DMS 273 treated with DMSO at 0.1 percent for 48 hours (cell line): ENCODE measurements at places on chromosomes 1 and 21.

- no peak for DNase-seq
Observed at GRCh38 chr21:23887725-23888306, 1719.5 kb downstream of the MRPL39 start.

DNA sequence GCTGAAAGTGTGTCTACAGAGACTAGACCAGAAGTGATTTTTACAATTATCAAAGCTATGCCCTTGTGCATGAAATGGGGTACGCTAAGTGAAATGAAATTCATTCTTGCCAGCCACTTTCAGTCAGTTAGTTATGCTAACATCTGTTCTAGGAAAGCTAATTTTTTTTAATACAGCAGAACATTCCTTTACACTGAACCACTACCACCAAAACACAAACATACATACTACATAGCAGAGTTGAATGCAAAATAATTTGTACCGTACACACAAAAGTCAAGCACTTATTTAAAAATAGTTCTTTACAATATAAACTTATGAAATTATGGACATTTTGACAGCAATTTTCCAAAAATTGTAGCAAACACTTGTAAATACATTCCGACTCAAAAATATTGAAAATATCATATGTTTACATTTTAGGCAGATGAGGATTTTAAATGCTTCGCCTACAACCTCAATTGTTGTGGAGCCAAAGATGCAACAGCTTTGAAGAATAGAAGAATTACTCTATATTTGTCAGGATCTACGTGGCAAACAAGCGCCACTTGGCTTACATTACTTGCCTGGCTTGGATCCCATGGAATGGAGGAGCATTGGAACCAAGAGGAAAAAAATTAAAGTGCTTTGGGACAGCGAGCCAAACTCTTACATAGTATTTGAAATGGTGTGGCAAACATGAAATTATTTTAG, 30.6 kb downstream of the WLS start:
- no peak for DNase-seq

- no peak for DNase-seq
Observed at GRCh38 chr1:159853417-159854115, 8.9 kb downstream of the VSIG8 start.

DNA sequence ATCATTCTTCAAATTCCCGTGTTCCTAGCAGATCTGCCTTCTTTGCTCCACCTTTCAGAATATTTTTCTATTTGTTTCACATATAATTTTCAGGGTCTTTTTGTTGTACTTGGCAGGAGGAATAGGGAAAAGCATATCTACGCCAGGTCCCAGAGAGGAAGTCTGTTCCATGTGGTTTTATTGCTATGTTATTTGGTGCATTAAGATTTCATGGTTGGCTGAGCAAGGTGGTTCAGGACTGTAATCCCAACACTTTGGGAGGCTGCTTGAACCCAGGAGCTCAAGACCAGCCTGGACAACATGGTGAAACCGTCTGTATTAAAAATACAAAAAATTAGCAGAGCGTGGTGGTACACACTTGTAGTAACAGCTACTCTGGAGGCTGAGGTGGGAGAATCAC, 36.1 kb downstream of the COL6A1 start:
- DNase-seq = no peak

- DNase-seq = no peak
Observed at GRCh38 chr1:36612881-36613280, 130.2 kb upstream of the CSF3R start.

- no peak for DNase-seq
Observed at GRCh38 chr1:205626216-205626615, 5.6 kb downstream of the ELK4 start.

DNA sequence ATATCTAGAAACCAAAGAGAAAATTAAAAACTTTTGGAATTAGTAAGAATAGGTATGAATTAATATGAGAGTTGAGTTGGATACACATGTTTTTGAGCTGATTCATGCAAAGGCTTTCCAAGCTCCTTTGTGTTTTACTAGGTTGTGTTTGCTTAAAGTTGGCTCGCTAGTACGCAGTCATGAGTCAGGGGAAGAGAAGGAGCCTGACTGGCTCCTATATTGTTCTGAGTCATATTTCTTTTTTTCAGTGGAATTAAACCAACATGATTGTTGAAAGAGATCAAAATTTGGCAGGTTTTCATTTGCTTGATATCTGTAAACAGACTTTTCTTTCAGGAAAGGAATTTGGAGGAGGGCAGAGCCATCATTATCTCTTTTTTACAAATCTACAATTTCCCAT, 66.7 kb downstream of the MAGI3 start:
- DNase-seq = no peak

DNA sequence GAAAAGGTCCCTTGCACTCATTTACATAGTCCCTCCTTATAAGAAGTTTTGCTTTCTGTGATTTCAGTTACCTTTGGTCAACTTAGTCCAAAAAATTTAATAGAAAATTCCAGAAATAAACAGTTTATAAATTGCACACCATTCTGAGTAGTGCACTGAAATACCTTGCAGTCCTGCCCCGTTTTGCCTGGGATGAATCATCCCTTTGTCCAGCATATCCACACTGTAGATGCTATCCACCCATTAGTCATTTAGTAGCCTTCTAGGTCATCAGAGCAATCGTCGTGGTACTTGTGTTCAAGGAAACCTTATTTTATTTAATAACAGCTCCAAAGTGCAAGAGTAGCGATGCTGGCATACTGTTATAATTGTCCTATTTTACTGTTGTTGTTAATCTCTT, 38.0 kb downstream of the SPRTN start:
- no peak for DNase-seq

GRCh38 chr1:74895411-74895810, 162.5 kb downstream of the TYW3 start:
- DNase-seq = no peak

- peak; percentile 1 for DNase-seq
Observed at GRCh38 chr21:36630485-36631206, 68.3 kb upstream of the SIM2 start.

GRCh38 chr1:169681140-169681539, 30.3 kb downstream of the SELL start:
- DNase-seq = no peak

GRCh38 chr1:180951186-180951745, 38.6 kb downstream of the KIAA1614 start:
- no peak for DNase-seq

DNA sequence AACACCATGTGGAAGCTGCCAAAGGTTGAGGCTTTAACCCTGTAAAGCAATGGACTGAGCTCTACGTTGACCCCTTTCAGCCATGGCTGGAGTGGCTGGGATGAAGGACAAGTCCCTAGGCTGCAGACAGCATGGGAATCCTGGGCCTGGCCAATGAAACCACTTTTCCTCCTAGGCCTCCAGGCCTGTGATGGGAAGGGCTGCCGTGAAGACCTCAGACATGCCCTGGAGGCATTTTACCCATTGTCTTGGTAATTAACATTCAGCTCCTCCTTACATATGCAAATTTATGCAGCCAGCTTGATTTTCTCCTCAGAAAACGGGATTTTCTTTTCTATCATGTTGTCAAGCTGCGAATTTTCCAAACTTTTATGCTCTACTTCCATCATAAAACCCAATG, 214.5 kb downstream of the RGS7 start:
- no peak for DNase-seq

GRCh38 chr1:156625436-156626078, 6.3 kb downstream of the HAPLN2 start:
- no peak for DNase-seq

- no peak for DNase-seq
Observed at GRCh38 chr1:213936571-213936970, 51.2 kb upstream of the PROX1 start.
